Naive thymus-derived CD8-positive, alpha-beta T cell (primary cell): ENCODE measurements at places on chromosomes 2 and 18. TPM values are rescaled to one million over a fixed set of nuclear protein-coding genes. Genes with fewer than 3 reads are reported as not detected.
A peak's percentile ranks its signal among the peaks of the same experiment; 100 is the strongest.

The MOGAT1 gene
- total RNA-seq = not detected

- no peaks in the 10 kb centered on the region for H3K36me3 ChIP-seq
- H3K4me3 ChIP-seq = no peak overlapping the region
- H3K27me3 ChIP-seq = peaks cover 11% of the 10 kb centered on the region
These were observed 128.9 kb upstream of the HS6ST1 start for GRCh38 chr2:128447538-128447995.

DNA sequence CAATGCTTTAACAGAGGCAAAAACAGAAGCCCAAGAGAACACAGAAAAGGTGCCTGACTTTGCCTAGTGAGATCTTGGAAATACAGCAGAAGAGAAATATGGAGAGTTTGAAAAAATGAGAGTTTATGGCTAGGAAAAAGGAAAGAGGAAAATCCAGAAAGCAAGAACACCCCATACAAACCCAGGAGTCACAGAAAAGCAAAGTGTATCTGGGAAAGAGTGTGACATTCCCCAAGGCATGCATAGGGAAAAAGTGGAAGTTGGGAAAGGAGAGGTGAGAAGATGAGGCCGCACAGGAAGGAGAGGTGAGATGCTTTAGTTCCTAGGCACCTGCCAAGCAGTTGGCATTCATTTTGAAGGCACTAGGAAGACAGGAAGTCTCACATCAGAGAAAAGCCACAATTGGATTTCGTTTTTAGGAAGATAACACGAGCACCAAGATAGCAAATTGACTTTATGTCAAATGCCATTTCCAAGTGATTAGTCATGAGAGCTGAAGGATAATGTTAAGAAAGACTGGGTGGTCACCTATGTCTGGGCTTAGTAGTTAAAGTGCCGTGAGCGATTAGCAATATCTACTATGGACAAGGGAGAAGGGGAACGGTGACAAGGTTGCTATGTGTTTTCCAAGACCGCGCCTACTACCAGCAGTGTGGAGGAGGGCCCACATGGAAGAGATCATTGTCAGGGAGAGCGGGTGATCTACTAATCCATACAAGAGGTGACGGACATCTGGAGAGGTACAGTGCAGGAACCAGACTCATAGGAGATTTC, 224.1 kb upstream of the PARD3B start:
- no peak overlapping the region for H3K27ac ChIP-seq
- peaks cover 8% of the 10 kb centered on the region for H3K27me3 ChIP-seq
- no peak for DNase-seq
- no peaks in the 10 kb centered on the region for H3K36me3 ChIP-seq

The OR6B2 gene
- not detected for total RNA-seq

The LHCGR gene
- total RNA-seq = not detected

GRCh38 chr18:49460976-49461601, 644 bp upstream of the DYM start:
- no peak for DNase-seq
- peaks cover under 1% of the 10 kb centered on the region for H3K36me3 ChIP-seq
- peak overlapping the region; percentile 91 for H3K4me3 ChIP-seq
- peaks cover 18% of the 10 kb centered on the region for H3K4me1 ChIP-seq
- peak overlapping the region; percentile 97 for H3K27ac ChIP-seq

The FTCDNL1 gene
- total RNA-seq = 2.3 TPM

DNA sequence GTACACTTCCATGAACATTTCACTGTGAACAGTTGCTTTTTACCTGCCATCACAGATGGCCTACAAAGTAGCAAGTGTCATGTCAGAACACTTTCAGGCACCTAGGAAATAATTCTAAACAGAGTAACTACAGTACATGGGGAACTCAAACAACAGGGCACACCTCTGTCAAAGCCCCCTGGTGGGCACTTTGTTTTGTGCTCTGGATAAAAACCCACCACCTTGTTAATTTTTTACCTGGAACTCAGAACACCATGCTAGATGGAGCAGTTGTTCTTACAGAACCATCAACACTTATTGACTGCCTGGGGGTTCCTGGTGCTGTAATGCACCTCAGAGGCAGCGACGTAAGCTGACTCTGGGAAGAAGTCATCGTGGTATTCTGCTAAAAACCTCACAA, 2.3 kb downstream of the MSL3B start:
- H3K36me3 ChIP-seq = peaks cover 30% of the 10 kb centered on the region
- no peak for DNase-seq
- no peak overlapping the region for H3K27ac ChIP-seq
- H3K4me1 ChIP-seq = peaks cover 7% of the 10 kb centered on the region
- no peaks in the 10 kb centered on the region for H3K27me3 ChIP-seq

DNA sequence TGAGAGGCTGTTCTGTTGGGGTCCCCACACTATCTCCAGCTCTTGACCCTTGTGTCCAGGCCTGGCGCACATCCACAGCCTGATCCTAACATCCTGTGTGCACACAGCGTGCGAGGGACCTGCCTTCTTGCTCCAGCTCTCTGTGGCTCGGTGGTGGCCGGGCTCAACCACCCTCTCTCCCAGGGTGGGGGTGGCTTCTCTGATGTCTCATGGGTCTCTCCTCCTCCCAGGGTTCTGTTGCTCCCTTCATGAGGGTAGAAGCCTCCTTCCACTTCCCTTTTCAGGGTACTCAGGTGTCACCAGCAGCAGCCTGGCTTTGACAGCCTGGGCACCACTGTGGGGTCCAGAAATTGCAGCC, 196.9 kb upstream of the RAB6C start:
- DNase-seq = no peak
- H3K27ac ChIP-seq = no peak overlapping the region
- no peaks in the 10 kb centered on the region for H3K4me1 ChIP-seq
- no peaks in the 10 kb centered on the region for H3K36me3 ChIP-seq

The SPHKAP gene
- not detected for total RNA-seq

DNA sequence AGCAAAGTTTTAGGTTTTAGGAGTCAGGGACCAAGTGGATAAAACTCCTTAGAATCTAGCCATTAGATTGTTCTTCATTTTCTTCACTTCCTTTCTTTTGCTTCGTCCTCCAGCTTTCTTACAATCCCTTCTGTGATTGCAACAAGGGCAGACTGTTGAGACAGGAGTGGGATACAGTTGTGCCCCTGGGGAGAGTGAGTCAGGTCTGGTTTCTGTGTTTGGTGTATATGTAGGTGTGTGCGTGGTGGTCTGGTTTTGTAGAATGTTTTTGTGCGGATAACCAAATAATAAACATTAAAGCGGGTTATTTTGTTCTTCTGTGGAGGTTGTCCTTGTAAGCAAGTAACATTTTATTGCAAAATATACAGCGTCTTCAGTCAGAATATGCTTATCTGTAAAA, 7.3 kb downstream of the INSIG2 start:
- no peak overlapping the region for H3K4me3 ChIP-seq
- H3K4me1 ChIP-seq = peaks cover 45% of the 10 kb centered on the region

DNA sequence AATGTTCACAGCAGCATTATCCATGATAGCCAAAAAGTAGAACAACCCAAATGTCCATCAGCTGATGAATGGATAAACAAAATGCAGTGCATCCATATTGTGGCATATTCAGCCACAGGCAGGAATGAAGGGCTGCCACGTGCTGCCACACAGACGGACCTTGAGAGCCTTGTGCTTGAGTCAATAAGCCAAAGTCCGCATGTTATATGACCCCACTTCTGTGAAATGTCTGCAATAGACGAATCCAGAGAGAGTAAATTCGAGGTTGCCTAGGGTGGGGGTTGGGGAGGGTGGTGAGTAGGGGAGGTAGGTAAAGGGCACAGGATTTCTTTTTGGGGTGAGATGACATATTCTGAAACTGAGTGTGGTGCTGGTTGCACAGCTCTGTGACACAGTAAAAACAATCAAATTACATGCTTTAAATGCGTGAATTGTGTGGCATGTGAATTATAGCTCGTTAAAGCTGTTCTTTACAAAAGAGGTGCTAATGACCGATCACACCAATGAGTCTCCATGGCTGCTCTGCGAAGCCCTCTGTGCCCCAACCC, 38.9 kb upstream of the LDLRAD4 start:
- no peak overlapping the region for H3K4me3 ChIP-seq
- H3K27me3 ChIP-seq = no peaks in the 10 kb centered on the region
- no peaks in the 10 kb centered on the region for H3K4me1 ChIP-seq
- no peak overlapping the region for H3K27ac ChIP-seq
- DNase-seq = no peak

The SCN9A gene
- total RNA-seq = not detected

- no peak overlapping the region for H3K4me3 ChIP-seq
- no peak for DNase-seq
- no peaks in the 10 kb centered on the region for H3K4me1 ChIP-seq
- no peaks in the 10 kb centered on the region for H3K36me3 ChIP-seq
- no peak overlapping the region for H3K27ac ChIP-seq
These were observed 34.1 kb downstream of the PTPRM start for GRCh38 chr18:7601246-7601615.
